Hepatocyte (in vitro differentiated cells): ENCODE measurements at places on chromosomes 5 and 9.
A peak's percentile ranks its signal among the peaks of the same experiment; 100 is the strongest.

DNA sequence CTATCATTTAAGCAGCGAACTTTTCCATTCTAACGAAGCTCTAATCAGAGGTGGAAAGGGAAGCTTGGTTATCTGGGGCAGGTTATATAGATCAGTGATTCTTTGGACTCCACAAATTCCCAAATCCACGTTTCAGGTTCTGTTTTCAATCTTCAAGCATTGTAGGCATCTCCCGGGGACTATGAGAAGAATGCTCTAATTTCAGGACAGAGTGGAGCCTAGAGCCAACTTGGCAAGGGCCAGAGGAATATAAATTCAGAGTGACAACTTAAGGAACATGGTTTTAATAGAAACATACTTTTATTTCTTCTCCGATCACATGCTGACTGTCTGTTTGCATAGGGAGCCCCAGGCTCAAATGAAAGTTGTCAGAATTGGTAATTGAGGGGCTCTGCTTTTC, 514.0 kb upstream of the KLF4 start:
- DNase-seq: no peak

DNA sequence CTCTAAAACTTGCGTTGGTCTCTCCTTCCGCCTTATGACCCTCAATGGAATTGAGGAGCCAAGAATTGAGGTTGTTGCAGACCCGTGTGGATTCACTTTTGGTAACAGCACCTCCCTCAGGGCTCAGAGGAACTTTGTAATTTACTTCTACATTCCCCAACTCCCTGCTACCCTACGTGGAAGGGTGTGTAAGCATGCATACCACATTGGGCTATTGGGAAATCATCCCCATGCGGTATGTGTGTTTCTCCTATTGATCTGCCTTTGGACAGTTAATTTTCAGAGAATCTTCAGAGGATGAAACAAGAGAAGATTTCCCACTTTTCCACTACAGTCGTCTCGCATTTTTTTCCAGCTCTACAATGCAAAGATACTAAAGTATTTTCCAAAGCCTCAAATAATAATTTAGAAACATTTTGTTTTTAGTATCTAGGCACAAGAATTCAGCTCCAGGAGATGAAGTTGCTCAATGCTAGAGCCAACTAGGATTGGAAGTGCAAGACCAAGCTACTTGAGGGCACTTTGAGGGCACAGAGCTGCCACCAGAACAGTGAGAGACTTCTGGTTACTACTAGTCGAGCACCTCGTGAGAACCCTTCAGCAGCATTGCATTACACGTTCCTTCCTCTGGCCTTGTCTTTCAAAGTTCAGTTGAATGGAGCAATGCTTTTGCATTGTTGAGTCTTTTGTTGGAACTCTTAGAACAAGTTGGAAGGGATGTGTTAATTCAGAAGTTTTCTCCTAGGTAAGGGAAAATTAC, 3.4 kb downstream of the C1QTNF3 start:
- DNase-seq: no peak

DNA sequence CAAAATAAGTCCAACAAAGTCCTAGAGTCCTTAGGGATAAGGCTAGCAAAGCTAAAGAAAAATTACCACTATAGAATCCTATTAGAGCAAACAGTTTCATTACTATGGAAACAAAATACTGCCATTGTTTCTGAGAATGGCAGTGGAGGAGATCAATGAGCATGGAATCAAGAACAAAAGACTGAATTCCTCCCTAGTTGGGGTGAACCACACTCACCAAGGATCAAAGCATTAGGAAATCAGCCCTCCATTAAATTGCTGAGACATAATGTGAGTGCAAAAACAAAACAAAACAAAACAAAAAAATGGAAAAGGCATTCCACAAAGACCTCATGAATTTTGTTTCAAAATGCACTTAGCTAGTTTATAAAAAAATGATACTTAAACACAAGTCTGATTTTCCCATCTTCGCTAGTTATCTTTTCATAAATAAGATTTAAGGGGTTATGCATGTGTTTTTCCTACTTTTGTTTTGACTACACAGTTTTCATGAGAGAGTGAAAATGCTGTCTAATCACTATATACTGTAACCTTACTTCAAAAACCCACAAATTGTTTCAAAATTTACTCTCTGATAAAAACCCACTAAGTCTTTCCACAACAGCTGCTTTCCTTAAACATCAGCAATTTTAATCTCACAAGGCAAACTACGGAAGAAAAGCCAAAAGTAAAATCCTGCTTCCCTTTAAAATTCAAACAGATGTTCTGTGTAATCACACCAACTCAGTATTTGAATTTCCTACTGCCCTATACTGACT, 9.7 kb downstream of the SERINC5 start:
- DNase-seq: no peak

- no peak for DNase-seq
These were observed 161.7 kb downstream of the GLIS3 start for GRCh38 chr9:4138180-4138579.

DNA sequence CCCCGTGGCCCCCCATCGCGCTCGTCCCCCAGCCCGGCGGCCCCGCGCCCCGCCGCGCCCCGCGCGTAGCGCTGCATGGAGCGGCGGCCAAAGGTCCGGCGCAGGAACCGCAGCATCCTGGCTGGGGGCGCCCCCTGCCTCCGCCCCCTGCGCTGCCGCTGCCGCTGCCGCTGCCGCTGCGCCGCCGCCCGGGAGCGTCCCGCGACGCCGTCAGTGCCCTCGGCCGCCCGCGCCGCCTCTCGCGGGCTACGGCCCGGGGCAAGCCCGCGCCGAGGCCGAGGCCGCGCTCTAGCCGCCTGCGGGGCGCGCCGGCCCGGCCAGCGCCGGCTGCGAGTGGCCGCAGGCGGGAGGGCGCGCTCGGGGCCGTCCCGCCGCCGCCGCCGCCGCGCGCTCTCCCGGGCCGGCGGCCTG, 523 bp downstream of the EPB41L4B start:
- peak; percentile 76 for DNase-seq

GRCh38 chr9:104386425-104387069, 117.5 kb upstream of the OR13F1 start:
- peak; percentile 55 for DNase-seq
